ENCODE measurements at places on chromosomes 2 and 18.
A peak's percentile ranks its signal among the peaks of the same experiment; 100 is the strongest.

- no peak for DNase-seq
These were observed 16.4 kb downstream of the TMEM18 start for GRCh38 chr2:660586-661359.

GRCh38 chr2:88603146-88603545, 24.1 kb downstream of the EIF2AK3 start:
- DNase-seq = no peak

GRCh38 chr2:9423100-9423921, at the start of the genes CPSF3 and ITGB1BP1:
TSS of gene CPSF3 (plus strand) at chr2:9423654. CDS start at chr2:9423774, 120 bp downstream.
TSS of gene ITGB1BP1 (minus strand) at chr2:9423528. CDS start at chr2:9418697, 4,831 bp downstream.
- peak; percentile 96 for DNase-seq

DNA sequence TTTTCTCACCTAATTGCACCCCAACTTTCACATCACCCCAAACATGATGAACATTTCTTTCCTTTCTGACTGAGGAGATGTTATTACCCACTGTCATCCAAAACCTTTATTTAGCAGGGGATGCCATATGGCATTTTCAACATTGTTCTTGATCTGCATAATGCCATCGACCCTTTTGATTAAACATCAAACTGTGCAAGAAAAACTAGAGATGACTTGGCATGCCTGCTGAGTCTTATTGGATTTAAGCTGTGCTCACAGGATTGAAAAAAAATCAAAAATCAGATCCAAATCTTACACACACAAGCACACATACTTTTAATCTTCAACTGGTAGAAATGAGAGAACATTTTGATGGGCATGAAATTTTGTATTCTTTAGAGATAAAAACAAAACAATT, 536.0 kb downstream of the TMX3 start:
- no peak for DNase-seq

DNA sequence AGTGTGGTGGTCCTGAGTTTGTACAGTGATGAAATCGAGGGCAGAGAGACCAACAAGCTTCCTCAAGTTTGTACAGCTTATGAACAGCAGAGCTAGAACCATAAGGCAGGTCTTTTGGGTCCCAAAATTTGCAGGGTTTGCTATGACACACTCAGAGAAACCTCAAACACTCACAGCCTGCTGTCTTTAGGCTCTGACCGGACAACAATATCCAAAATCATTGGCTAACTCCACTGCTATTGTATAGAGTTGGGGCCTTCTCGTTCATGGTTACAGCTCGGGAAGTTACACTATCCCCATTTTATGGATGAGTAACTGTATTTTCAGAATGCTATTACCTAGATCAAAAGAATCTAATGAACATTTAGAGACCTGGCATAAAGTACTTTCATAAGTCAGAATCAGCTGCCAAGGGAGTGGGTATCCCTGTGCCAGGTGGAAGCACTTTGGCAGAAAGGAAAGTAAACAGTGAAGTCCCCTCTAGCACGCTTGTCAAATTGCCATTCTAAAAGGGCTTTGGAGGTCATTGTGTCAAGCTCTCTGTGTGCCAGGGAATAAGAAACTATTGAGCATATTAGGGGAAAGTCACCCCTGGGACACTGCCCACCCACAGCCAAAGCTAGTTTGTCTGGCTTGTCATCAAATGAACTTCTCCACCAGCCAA, 331.8 kb downstream of the ALK start:
- no peak for DNase-seq

DNA sequence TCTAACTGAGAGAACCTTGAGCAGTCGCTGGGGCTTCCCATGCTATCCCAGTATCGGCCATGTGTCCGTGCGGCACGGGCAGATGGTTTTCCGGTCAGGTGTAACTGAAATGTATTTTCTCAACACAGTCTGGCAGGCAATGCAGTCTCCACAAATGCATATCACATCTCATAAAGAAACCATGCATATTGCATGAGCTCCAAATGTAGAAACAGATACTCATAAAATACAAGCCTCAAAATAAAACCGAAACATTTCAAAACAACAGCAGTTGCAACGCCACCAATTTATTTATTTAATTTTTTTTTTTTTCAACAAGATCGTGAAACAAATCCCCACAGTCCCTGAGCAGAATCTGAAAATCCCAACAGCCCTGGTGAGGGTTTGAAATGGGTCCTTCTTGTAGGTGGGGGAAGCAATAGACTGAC, 299.4 kb downstream of the LPIN1 start:
- no peak for DNase-seq

- no peak for DNase-seq
These were observed 3.6 kb downstream of the VIL1 start for GRCh38 chr2:218422403-218423086.

DNA sequence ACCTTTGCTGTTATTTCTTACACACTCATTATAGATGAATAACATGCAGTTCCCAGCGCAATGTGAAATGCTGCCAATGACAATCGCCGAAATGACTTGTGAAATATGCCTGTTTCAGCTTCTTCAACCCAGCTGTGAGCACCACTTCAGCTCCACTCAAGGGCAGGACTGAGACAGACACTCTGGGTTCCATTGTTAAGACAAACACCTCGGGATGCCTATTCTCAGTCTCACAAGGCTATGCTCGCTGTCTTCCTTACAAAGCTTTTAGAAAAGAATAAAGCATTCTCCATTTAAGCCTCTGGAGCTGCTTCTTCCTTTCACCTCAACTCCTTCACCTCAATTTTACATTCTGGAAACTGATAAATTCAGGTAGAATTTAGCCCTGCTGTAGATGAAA, 4.2 kb downstream of the CBLN2 start:
- DNase-seq = no peak

Measured in anterior cingulate cortex (tissue), 58 donors.